Stimulated activated CD8-positive, alpha-beta memory T cell treated with anti-CD3 and anti-CD28 coated beads, Interleukin-4, amount 100 ng/mL, for 4 hours (primary cell): ENCODE measurements at places on chromosomes 7 and 10.

- DNase-seq: no peak
Measured at GRCh38 chr7:17640730-17641377, 299.4 kb downstream of the SNX13 start.

DNA sequence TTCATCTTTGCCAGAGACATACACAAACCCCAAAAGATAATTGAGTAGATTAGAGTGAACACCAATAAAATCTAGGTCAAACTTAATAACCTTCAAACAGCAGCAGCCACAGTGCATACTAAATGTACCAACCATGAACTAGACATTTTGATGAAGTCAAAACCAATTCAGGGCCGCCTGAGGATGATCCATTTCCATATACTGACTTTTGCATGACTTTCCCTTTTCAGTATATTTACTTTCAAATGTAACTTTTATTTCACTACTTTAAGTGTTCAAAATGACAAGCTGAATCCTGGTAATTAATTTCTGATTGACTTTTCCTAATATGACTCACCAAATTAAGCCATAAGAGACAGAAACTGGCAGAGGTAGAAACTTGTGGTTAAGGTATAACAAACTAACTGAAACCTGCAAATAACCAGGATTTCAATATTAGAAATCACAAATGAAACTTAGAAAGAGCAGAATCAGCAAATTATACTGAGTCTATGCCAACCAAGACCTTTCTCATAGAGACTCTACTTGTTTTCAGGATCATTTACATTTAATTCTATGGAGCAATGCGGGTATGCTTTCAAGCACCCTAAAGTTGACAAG is 171.9 kb upstream of the LRRN3 start:
- DNase-seq: no peak

DNA sequence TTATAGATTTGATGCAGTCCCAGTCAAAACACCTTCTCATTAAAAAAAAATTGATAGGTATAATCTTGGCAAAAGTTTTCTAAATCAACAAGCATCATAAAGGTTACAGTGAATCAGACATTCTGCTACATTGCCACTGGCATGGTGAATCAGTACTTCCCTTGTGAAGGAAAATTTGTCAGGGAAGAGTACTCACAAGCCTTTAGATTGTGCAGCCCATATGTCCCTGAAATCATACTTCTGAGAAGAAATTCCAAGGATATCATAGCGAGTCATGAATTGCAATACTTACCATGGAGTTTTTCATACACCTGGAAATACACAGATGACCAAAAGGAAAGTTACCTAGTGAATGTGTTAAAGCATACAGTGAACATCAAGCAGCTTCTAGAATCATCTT is 17.2 kb downstream of the VSTM2A start:
- DNase-seq: no peak

- no peak for DNase-seq
Measured at GRCh38 chr10:77732213-77733003, 94.8 kb upstream of the KCNMA1 start.

DNA sequence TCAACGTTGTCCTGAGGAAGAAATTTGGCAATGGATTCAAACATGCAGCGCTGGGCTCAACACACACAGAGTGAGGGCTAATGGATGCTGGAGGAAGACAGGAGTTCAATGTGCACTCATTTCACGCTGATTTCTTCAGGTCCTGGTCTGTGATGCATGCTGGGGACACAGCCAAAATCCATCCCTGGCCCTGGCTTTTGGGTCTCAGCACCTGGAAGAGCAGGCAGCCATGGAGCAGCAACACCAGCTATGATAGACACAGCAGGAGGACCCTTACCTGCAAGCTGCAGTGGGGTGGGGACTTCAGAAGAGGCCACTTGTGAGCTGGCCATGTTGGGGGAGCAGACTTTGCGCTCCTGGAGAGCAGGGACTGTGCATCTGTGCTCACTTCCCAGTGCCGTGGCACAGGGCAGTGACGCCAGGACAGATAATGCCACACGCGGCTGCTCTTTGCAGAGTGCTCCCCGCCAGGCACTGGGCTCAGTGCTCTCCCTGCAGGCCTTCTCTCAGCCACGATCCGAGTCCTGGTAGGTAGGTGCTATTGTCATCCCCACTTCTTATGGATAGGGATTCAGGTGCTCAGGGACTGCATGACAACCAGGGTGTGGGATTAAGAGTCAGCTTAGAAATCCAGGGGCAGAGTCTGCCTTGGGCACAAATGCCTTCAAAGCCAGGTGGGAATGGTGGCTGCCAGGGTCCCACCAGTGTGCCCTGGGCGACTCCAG is 138.8 kb upstream of the UNC5B start:
- DNase-seq: no peak

DNA sequence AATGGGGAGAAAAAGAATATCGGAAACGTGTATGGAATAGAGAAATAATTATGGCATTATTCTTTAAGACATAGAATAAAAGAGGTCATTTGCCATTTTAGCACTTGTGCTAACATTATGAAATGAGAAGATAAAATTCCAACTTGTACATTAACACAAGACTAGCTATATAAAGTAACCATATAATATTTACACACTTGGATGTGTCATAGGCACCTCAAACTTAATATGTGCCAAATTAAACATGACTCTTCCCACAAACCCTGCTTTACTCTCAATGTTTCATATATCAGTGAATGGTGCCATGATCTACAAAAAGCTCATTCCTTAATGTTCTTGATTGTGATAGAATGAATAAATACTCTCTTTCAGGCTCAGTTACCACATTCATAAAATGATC is 4.1 kb upstream of the MINDY3 start:
- DNase-seq: no peak

- DNase-seq: no peak
Measured at GRCh38 chr7:69751026-69751425, 152.8 kb downstream of the AUTS2 start.

DNA sequence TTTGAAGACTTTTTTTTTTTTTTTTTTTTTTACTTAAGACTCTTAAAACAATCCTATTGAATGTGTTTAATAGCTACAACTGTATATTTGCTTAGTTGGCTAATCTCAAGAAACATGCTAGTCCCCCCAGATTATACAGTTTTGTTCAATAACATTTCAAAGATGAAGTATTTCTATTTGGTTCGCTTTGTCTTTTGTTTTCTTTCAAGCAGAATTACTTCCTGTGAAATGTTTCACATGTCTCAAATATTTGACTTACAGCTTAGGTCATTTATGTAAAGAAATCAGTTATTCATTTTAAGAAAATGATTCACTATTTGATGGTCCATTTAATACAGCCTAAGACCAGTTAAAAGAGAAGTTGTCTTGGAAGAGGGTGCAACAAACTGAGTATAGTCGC is 12.8 kb upstream of the LAMB1 start:
- DNase-seq: no peak
